ENCODE measurements at places on chromosomes 3 and 15.

DNA sequence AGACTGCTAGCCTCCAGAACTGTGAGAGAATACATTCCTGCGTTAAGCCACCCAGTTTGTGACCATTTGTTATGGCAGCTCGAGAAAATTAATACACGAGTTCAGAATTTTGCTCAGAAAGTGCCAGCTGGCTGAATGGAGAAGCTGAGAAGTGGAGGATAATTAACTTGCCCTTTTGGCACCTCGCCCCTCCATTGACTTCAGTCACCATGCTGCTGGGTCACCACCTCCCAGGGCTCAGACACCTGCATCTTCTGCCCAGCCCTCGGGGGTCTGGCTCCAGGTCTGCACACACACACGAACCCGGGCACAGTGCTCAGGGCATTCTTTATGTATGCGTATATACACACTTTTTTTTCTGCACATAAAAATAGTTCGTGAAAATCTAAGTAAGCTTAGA, 32.0 kb downstream of the AMOTL2 start:
- no peak for DNase-seq

DNA sequence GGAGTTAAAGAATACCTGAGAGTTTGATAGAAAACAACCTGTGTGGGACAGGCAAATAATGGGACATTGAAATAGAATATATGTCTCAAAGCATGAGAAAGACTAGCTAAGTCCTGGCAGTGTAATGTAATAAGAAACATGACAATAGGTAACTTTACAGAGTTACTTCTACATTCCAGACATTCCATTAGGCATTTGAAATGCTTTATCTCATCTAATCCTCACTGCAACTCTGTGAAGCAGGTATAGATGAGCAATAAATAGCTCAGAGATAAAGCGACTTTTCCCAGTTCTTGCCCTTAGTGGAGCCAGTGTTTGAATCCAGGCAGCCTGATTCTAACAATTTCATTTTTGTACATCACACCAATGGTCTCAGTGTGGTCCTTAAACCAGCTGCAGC, 76.8 kb downstream of the CPNE4 start:
- DNase-seq: no peak

GRCh38 chr3:53377794-53378193, 30.5 kb upstream of the DCP1A start:
- DNase-seq: no peak

DNA sequence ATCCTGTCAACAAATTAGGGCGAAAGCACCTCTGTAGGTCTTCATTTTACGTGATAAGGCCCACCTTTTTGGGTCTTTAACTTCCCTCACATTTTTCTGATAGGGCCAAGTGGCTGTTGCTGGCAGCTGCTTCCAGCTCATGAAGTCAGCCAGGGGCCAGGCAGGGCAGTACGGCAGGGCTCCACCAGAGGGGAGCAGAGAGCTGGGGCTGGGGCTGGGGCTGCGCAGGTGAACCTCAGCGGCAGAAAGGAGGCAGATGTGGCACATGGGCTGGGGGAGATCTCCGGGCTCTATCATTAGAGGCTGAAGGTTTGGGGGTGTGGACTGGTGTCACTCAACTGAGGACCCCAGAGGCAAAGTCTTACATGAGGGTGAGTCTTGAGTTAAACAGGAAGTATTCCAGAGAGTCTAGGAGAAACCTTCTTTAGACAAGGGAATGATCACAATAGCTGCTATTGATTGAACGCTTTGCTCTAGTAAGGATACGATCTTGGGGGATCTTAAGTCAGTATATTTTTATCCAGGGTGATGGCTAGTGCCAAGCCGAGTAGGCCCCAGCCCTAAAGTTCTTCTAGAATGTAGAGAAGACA, 62.8 kb upstream of the MEX3B start:
- DNase-seq: no peak

GRCh38 chr3:16849229-16849628, 35.5 kb upstream of the PLCL2 start:
- no peak for DNase-seq

GRCh38 chr3:170907637-170908234, 701 bp downstream of the EIF5A2 start:
- no peak for DNase-seq

GRCh38 chr3:125478326-125478725, 41.7 kb downstream of the SNX4 start:
- no peak for DNase-seq

DNA sequence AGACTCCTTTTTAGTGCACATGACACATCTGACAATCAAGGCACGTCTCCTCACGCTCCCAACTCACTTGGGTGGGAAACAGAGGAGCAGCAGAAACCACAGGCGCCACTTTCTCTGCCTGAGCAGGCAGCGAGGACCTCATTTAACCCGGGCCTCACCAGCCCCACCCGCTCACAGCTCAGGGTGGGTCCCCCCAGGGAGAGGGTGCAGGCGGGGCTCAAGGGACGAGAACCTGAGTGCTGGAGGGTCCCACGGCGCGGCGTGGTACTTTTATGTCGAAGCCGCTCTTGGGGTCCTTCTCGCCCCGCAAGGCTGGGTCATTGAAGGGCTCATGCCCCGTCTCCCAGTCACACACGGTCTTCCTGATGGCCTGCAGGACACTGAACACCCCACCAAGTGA, 62.6 kb downstream of the CYFIP1 start:
- DNase-seq: no peak

GRCh38 chr15:38536201-38536676, 28.4 kb downstream of the RASGRP1 start:
- no peak for DNase-seq

DNA sequence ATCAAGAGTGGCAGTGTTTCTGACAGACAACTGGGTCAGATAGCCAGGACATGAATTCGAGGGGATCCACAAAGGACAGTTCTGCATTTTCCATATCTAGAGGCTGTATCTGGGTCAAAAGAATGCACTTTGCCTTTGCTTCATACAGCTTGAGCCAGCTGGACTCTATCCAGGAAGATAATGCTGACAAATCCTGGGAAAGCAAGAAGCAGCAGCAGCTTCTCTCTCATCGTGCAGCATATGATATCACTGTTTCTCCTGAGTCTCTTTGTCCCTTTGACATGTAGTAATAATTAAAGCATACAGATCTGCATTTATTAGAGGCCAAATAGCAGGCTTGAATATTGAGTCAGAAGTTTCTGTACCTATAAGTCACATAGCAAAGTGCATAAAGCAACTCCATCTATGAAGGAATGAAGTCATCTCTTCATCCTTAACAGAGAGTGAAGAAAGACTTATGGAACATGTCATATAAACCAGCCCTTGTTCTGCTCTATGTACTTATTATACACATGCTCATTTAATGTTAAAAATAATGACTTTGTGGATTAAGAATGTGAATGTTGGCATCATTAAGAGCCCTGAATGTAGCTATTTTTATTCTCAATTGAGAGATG, 236.8 kb upstream of the GBE1 start:
- no peak for DNase-seq

- no peak for DNase-seq
Observed at GRCh38 chr3:34256021-34256420, 457.6 kb downstream of the PDCD6IP start.

- DNase-seq: no peak
Observed at GRCh38 chr3:2156244-2156847, 57.7 kb downstream of the CNTN4 start.

GRCh38 chr3:12875857-12876836, 34.8 kb upstream of the RPL32 start:
- DNase-seq: no peak

DNA sequence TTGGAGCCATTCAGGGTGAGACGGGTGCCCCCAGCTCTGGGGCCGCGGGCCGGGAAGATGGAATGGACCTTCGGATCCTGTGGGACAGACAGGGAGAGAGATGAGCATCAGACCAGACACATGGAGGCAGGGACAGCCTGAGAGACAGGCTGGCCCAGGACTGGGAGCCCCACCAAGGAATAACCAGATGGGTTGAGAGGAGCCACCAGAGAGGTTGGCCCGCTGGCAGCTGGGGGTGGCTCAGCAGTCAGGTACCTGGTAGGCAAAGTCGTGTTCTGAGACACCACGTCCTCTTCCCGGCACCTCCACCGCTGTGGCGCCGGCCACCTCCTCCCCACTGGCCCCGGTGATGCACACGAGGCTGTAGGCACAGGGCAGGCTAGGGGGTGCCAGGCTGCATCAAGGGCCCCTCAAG, 13.8 kb downstream of the PLXNB1 start:
- DNase-seq: no peak

GRCh38 chr3:15330031-15330596, 2.3 kb downstream of the SH3BP5 start:
- DNase-seq: no peak

DNA sequence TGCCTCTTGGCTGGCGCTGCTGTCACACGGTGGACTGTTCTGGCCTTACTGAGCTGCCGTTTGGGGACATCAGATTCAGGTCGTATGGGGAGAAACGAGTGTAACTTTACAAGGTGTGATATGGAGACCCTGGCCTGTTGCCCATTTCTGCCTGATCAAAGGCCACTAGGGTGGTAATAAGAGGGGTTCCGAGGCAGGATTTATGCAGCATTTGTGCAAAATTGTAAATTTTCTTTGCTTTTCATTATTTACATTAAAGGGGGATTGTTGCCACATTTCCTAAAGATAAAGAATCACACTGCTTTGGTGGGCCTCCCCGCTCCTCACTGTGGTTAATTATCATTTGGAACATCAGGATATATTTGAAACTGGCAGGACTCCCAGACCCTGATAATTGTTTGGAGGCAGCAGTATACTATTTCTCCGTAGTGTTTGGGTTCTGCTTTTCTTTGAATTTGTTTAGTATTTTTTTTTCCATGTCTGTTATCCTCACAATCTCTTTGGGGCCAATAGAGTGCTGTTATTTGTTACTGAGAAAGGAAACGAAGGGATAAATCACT, 891 bp downstream of the NXPE3 start:
- DNase-seq: no peak

- no peak for DNase-seq
Observed at GRCh38 chr15:66643033-66643432, 59.0 kb upstream of the SMAD6 start.

DNA sequence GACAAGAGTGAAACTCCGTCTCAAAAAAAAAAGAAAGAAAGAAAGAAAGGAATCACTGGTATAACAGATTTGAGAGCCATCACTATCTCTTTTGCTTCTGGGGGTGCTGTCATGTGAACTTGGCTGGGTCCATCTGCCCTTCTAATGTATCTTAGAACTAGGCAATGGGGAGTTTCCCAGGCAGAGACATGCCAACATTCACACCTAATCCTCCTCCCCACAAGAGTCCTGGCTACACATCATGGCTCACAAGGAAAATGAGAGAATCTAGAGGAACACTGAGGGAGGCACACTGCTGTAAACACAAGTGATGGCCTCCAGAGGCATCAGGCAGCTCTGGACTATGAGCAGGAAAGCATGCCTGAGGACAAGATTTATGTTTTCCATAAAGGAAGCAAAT, 67.8 kb upstream of the PPP2R3A start:
- no peak for DNase-seq

- DNase-seq: no peak
Observed at GRCh38 chr15:90221246-90221900, 12.4 kb downstream of the CIB1 start.

DNA sequence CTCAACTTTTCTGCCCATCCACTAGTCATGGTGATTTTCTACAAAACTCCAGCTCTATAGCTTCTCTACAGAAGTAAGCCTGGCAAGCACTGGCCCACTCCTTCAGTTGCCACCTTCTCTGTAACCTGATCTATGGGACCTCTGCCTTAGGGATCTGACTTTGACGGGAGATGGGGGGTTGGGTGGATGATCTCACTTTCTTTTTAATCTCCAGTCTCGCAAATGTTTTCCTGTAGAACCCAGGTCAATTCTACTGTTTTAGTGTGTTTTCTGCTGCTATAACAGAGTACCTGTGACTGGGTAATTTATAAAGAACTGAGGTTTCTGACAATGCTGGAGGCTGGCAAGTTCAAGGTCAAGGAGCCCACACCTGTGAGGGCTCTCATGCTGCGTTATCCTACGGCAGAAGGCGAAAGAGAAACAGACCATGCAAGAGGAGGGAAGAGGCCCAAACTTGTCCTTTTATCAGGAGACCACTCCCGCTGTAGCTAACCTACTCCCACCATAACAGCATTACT, 189.9 kb upstream of the THRB start:
- DNase-seq: no peak

DNA sequence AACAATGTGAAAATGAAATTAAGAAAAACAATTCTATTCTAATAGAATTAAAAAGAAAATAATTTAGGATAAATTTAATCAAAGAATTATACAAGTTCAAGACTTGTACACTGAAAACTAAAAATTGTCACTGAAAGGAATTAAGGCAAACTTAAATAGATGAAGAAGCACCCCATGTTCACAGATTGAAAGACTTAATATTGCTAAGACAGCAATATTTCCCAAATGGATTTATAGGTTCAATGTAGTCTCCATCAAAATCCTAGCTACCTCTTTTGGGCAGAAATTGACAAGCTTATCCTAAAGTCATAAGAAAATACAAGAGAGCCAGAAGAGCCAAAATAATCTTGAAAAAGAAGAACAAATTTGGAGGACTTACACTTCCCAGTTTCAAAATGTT, 53.5 kb upstream of the UBE3A start:
- no peak for DNase-seq
